ENCODE measurements at places on chromosomes 4 and X. TPM values are rescaled to one million over a fixed set of nuclear protein-coding genes. Genes with fewer than 3 reads are reported as not detected.

Gene CT45A9
- total RNA-seq = not detected

Gene BLOC1S4
- total RNA-seq = 52.1 TPM

Gene ZFYVE28
- total RNA-seq = 4.0 TPM

Gene TEX13B
- total RNA-seq = not detected

Gene CDX4
- not detected for total RNA-seq

Gene POLN
- 5.2 TPM for total RNA-seq

Gene VGLL1
- not detected for total RNA-seq

Gene NPNT
- 33.4 TPM for total RNA-seq

Gene PITX2
- 4.7 TPM for total RNA-seq

Gene LUZP4
- not detected for total RNA-seq

Gene CFAP99
- not detected for total RNA-seq

Gene TMEM128
- 20.0 TPM for total RNA-seq

- no peak for DNase-seq
- no peaks in the 10 kb centered on the region for H3K4me1 ChIP-seq
- H3K27me3 ChIP-seq = no peaks in the 10 kb centered on the region
- H3K4me3 ChIP-seq = no peak overlapping the region
- no peak overlapping the region for H3K27ac ChIP-seq
These were observed 568.3 kb downstream of the ANKRD50 start for GRCh38 chr4:124144238-124144654.

DNA sequence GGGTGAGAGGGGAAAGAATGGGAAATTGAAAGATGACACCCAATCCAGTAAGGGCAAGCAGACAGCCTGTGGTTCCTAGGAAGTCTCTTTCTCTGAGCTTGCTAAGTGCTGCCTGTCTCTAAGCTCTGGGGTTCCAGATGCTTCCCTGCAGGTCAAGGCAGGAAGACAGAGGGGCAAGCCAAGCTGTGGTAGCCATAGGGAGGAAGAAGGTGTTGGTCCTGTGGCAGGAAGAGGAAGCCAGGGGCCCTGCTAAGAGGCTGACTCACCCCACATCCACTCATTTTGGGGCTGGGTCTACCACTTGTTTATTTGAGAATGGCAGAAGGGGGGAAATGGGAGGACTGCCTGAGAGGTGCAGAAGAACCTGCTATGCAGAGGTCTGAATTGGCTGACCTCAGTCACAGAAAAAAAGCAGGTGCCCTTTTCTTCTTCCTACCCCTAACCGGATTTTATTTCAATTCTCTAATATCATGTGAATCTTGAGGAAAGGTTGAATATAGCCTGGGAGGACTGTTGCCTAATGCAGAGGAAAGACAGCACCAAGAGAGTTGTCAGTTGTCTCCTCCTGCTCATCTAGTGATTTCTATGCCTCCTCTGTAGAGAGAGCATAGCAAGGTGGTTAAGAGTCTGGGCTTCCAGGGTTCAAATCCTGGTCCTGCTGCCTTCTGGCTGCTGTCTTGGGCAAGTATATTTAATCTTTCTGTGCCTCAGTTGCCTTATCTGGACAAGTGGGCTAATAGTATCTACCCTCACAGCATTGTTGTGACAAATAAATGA, 27.4 kb downstream of the HOPX start:
- DNase-seq = no peak
- H3K36me3 ChIP-seq = no peaks in the 10 kb centered on the region
- H3K27ac ChIP-seq = no peak overlapping the region
- H3K27me3 ChIP-seq = peaks cover 63% of the 10 kb centered on the region

DNA sequence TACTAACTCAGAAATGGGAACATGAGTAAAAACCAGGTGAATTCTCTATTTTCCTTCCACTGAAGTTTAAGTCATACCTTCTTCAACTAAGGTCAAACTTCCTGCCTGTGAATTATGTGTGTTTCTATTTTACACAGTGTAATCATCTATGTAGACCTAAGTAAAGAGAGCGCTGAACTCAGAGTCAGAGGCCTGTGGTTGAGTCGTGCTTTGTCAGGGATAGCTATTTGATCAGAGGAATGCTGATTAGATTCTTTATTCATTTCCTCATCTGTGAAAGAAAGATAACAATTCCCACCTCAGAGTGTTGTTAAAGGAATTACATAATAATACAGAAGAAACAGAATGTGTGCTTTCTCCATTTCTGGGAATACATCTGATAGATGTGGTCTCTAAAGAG, 654.1 kb downstream of the STIM2 start:
- H3K27ac ChIP-seq = no peak overlapping the region
- no peaks in the 10 kb centered on the region for H3K36me3 ChIP-seq
- DNase-seq = no peak
- no peaks in the 10 kb centered on the region for H3K27me3 ChIP-seq

DNA sequence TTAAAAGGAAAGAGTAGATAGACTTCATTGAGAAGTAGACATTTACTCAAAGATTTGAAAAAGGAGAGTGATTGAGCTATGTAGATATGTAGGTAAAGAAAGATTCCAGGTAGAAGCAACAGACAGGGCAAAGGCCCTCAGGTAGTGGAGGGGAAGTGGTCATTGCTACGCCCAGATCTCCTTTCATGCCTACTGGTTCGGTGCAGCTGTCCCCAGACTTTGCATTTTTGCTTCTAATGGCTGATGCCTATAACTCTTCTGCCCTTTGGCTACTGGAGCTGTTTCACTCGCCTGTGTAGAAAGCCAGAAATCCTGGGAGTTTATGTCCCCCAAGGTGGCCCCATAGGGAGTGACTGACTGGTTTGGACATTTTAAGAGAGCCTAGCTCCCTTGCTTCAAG, 16.9 kb upstream of the ARMCX2 start:
- no peaks in the 10 kb centered on the region for H3K27me3 ChIP-seq
- H3K4me3 ChIP-seq = no peak overlapping the region
- H3K4me1 ChIP-seq = no peaks in the 10 kb centered on the region
- no peaks in the 10 kb centered on the region for H3K36me3 ChIP-seq
- no peak overlapping the region for H3K27ac ChIP-seq

DNA sequence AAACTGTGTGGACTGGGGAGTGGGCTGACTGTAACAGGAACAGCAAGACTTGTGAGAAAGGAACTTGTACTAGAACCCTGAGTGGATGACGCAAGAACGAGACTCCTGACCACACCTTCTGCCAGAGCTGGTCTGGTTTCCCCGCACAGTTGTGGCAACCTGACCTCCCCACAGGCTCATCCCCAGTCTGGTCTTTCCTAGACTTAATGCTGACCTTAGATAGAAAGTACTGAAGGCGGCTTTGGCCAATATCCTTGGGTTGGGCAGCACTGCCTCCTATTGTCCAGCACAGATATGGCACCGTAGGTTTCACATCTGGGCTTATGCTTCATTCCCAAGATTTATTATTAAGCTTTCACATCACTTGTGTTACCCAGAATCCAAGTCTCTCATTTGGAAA, 137.8 kb upstream of the FRG1 start:
- no peaks in the 10 kb centered on the region for H3K36me3 ChIP-seq
- no peak overlapping the region for H3K4me3 ChIP-seq
- no peak overlapping the region for H3K27ac ChIP-seq
- no peaks in the 10 kb centered on the region for H3K27me3 ChIP-seq
- H3K4me1 ChIP-seq = no peaks in the 10 kb centered on the region
- no peak for DNase-seq

- H3K36me3 ChIP-seq = no peaks in the 10 kb centered on the region
- no peak overlapping the region for H3K27ac ChIP-seq
- H3K4me3 ChIP-seq = no peak overlapping the region
- peaks cover 13% of the 10 kb centered on the region for H3K4me1 ChIP-seq
These were observed 23.8 kb downstream of the AFAP1 start for GRCh38 chr4:7915875-7916242.

DNA sequence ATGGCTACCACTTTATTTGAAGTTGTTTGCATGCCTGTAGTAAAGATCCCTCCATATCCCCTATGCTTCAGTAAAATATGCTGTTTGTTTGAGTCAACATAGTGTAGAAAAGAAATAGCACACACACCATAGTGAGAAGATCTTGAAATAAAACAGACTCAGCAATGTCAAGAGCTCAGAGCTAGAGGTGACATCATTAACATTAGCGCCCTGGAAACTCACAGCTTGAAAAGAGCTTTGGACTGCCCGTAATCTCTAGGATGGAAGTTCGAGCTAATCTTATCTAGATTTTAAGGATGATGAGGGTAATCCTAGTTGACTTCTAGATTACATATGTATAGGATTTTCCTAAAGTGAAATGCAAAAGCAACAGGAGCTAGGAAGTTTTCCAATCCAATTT, 275.6 kb downstream of the SMARCA1 start:
- H3K4me1 ChIP-seq = peaks cover 5% of the 10 kb centered on the region
- no peak for DNase-seq
- H3K27me3 ChIP-seq = no peaks in the 10 kb centered on the region

- no peaks in the 10 kb centered on the region for H3K27me3 ChIP-seq
- H3K4me1 ChIP-seq = no peaks in the 10 kb centered on the region
These were observed 391.0 kb downstream of the GPAT3 start for GRCh38 chr4:83926950-83927349.

GRCh38 chr4:81807386-81807785, 335.7 kb upstream of the RASGEF1B start:
- no peaks in the 10 kb centered on the region for H3K36me3 ChIP-seq
- H3K27me3 ChIP-seq = no peaks in the 10 kb centered on the region
- no peak for DNase-seq
- no peaks in the 10 kb centered on the region for H3K4me1 ChIP-seq
- no peak overlapping the region for H3K4me3 ChIP-seq

DNA sequence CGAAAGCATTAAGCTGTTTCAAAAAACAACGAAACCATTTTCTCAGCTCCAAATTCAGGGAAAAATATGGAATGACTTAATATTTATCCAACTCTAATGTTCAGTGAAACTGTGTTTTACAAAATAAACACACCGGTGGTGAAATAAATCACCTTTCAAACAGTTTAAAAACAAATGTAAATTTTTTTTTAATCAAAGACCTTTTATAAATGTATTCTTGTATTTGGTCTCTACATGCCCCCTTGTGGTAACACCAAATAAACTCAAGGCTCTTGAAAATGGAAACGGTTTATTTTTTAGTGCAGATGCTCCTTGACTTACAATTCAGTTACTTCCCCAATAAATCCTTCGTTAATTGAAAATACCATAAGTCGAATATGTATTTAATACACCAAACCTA, 45.8 kb upstream of the ITM2A start:
- no peaks in the 10 kb centered on the region for H3K36me3 ChIP-seq
- H3K4me3 ChIP-seq = no peak overlapping the region
- no peaks in the 10 kb centered on the region for H3K4me1 ChIP-seq

GRCh38 chr4:64465263-64465662, 56.0 kb upstream of the TECRL start:
- no peak overlapping the region for H3K4me3 ChIP-seq
- H3K36me3 ChIP-seq = no peaks in the 10 kb centered on the region
- no peak overlapping the region for H3K27ac ChIP-seq
- no peaks in the 10 kb centered on the region for H3K27me3 ChIP-seq
- DNase-seq = peak; percentile 1

- DNase-seq = peak; percentile 84
- H3K27me3 ChIP-seq = peaks cover 32% of the 10 kb centered on the region
- peak overlapping the region; percentile 49 for H3K4me3 ChIP-seq
These were observed 329.4 kb downstream of the HNRNPD start for GRCh38 chr4:82044141-82044993.

DNA sequence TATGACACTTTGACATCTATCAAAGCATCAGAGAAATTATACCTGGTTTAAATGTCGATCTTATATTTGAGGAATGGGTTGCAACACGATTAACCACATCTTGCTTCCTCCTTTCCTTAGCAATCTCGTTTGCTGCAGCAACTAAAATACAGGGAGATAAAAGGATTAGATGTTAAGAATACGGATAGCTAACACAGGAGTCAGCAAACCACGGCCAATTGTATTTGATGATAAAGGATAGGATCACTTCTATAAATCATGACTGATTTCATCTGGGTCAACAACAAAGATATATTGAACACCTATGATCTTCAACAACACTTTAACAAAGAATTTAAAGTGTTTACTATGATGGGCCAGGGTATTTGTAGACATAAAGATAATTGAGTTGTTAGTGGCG, 5.0 kb downstream of the MAP7D3 start:
- no peak for DNase-seq
- no peaks in the 10 kb centered on the region for H3K4me1 ChIP-seq
- no peaks in the 10 kb centered on the region for H3K36me3 ChIP-seq

- no peak overlapping the region for H3K27ac ChIP-seq
- no peak overlapping the region for H3K4me3 ChIP-seq
- DNase-seq = peak; percentile 8
- H3K4me1 ChIP-seq = no peaks in the 10 kb centered on the region
- no peaks in the 10 kb centered on the region for H3K36me3 ChIP-seq
These were observed 1448.9 kb upstream of the TENM3 start for GRCh38 chr4:180794333-180794732.

DNA sequence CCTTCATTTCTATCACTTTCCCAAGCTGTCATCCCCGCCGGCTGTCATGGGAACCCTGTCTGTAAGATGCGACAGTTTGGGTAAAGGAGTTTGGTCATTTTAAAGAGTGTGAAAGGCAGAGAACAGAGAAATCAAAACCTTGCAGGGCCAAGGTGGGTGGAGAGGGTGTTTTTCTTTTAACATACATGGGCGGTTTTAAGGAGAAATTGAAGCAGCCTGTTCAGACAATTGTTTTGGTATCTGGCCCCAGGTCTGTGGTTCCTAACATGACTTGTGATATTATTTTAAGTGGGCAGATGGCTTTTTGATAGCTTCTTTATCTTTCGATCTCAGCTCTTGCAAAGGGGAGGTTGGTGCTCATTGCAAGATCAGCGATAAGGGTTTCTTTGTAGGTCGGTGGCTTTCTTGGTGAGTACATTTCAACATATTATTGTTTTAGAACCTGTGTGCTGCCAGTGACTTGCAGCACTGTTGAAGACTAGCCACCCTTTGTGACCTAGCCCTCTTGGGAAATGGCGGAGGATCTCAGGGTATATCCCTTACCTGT, 3.7 kb downstream of the PPP1R3F start:
- no peaks in the 10 kb centered on the region for H3K4me1 ChIP-seq
- no peak for DNase-seq
- no peaks in the 10 kb centered on the region for H3K27me3 ChIP-seq
- H3K4me3 ChIP-seq = no peak overlapping the region
- no peaks in the 10 kb centered on the region for H3K36me3 ChIP-seq

DNA sequence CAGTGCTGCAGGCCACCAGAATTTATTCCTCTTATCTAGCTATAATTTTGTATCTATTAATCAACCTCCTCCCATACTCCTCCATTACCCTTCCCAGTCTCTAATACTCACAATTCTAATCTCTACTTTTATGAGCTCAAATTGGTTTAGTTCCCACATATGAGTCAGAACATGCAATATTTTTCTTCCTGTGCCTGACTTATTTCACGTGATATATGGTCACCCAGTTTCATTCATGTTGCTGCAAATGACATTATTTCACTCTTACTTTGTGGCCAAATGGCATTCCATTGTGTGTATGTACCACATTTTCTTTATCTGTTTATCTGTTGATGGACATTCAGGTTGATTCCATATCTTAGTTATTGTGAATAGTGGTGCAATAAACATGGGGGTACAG, 483.5 kb downstream of the ACTRT1 start:
- H3K27ac ChIP-seq = no peak overlapping the region
- DNase-seq = no peak
- no peaks in the 10 kb centered on the region for H3K4me1 ChIP-seq
- H3K36me3 ChIP-seq = no peaks in the 10 kb centered on the region
- H3K27me3 ChIP-seq = no peaks in the 10 kb centered on the region

Data from cardiac muscle cell (in vitro differentiated cells and primary cell).